ENCODE measurements at places on chromosomes 12 and 14.

- no peak for DNase-seq
Measured at GRCh38 chr14:65639216-65639615, 226.7 kb downstream of the FUT8 start.

DNA sequence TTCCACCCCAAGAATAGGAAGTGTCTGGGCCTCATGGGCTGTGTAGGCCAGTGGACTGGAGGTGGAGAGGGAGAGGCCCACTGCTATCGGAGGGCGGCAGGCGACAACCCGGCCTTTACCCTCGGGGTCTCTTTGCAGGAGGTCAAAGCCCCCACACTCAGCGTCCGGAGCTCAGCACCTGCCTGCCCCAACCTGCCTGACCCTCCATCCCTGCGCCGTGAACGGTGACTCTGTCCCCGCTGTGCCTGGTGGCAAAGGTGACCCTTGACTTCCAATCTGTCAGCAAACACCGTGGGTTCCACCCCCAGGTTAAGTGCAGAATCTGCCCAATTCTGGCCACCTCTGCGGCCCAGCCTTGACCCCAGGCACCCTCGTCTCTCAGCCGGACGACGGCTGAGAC is 15.7 kb upstream of the GALNT9 start:
- no peak for DNase-seq

DNA sequence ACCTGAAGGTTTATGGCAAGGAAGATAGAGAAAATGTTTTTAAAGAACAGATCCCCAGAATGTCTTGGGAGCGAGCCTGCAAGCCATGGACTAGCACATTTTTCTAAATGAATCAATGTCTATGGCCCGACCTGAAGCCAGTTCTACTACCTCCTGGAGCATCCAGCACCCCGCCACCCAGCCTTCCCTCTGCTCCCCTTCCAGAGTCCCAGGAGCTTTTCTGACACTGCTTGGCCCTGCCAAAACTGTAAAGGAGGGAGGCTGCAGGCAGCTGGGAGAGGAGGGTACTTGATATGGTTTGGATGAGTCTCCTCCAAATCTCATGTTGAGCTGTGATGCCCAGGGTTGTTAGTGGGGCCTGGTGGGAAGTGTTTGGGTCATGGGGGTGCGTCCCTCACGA is 95.5 kb upstream of the FZD10 start:
- no peak for DNase-seq

- no peak for DNase-seq
Measured at GRCh38 chr12:124868252-124869058, 4.8 kb upstream of the SCARB1 start.

- no peak for DNase-seq
Measured at GRCh38 chr14:23376482-23377197, at the start of gene CMTM5. TSS of gene CMTM5 (plus strand) at chr14:23377046. CDS start at chr14:23377252, 206 bp downstream.

- DNase-seq = no peak
Measured at GRCh38 chr12:124753993-124754392, 109.7 kb downstream of the SCARB1 start.

GRCh38 chr12:22656831-22657230 is 31.9 kb downstream of the ETNK1 start:
- no peak for DNase-seq

DNA sequence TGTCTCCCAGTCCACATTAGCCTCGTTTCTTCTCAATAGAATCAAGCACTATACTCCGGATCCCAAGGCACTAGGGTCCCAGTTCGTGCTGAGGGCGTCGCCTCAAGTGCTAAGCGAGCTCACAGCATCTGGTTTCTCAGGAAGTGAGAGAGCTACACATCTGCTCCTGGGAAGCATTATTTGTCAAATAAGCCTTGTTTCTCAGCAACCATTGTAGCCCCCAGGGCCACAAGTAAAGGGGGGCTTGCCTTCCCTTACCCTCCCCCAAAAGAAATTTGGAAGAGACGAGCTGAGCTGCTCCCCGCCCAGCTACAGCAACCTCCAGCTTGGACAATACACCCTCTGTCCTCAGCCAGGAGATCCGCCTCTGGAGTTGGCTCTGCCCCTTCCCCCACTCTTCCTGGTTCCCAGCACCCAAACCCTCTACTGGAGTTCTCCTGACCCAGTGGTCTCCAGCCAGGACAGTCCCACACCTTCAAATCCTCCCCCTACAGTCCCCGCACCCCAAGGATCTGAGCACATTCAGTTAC is 5.7 kb upstream of the TNS2 start:
- DNase-seq = no peak

DNA sequence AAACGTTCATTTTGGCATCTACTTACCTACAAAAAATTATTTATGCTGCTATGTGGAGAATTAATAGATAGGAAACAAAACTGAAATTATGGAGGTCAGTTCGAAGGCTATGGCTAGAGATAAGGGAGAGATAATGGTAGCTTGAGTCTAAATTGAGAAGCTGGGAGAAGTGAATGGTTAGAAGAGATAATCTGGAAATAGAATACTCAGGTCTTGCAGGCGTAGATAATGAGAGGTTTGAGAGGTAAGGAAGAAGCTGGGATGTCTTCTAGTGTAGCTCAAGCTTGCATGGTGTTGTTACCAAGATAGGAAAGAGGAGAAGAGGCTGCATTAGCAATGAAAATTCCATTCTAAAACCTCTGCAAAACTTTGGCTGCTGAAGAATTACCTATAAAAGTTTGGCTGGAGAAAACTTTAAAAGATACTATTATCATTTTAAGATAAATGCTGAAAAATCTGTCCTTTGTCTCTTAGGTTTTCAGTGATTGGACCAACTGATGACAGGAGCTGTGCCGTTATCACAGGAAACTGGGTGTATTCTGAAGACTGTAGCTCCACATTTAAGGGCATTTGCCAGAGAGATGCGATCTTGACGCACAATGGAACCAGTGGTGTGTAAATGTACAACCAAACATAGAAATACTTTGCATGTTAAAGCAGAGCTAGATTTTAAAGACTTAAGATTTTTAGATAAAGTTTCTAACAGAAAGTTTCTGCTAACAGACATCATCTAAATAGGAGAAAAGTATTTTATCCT is 14.1 kb downstream of the KLRF2 start:
- DNase-seq = no peak

- peak; percentile 50 for DNase-seq
Measured at GRCh38 chr14:77641534-77642341, 25.3 kb upstream of the SPTLC2 start.

DNA sequence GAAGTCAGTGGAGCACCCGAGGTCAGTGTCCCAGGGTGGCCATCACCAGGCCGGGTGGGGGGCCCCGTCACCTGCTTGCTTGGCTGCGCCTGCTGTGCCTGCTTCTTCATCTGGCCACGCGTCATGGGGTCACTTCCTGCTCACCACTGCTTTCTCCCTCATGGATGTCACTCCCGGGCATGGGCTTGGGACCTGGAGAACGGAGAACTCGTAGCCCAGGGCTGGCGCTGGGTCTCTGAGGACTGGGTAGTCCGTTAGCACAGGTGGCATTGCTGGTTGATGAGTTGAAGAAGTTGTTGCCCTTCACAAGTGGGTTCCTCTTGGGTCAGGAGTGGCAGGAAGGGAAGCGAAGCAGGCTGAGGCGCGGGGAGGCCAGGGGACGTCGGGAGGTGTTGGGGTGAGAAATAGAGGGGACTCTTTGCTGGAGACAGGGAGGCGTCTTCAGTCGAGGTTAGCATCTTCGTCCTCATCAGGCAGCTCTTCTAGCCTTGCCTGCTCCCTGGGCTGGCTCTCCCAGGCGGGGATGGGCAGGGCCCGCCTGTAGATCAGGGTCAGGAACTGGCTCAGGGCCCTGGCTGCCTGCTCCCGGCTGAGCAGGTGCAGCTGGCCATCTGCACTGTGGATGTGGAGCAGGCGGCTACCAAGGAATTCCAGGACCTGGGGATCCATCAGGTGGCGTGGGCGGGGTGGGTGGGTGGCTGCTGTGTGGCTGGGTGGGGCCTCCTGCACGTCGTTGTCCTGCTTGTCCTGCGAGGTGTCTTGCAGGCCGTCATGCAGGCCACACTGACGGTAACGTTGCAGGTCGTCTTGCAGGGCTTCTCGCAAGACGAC is 23.0 kb downstream of the RTL1 start:
- no peak for DNase-seq

DNA sequence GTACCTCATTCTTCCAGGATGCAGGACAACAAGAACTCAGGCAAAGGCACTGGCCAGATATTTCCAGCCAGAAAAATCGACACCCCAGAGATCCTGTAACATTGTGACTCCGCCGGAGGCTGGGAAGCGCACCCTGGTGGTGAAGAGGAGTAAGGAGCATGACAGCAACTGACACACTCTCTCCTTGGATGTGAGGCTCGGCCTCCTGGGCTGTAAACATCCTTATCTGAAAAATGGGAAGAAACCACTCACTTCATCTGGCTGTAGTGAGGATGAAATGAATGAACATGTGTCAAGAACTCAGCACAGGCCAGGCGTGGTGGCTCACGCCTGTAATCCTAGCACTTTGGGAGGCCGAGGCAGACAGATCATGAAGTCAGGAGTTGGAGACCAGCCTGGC is 27.5 kb downstream of the TCHP start:
- DNase-seq = no peak

DNA sequence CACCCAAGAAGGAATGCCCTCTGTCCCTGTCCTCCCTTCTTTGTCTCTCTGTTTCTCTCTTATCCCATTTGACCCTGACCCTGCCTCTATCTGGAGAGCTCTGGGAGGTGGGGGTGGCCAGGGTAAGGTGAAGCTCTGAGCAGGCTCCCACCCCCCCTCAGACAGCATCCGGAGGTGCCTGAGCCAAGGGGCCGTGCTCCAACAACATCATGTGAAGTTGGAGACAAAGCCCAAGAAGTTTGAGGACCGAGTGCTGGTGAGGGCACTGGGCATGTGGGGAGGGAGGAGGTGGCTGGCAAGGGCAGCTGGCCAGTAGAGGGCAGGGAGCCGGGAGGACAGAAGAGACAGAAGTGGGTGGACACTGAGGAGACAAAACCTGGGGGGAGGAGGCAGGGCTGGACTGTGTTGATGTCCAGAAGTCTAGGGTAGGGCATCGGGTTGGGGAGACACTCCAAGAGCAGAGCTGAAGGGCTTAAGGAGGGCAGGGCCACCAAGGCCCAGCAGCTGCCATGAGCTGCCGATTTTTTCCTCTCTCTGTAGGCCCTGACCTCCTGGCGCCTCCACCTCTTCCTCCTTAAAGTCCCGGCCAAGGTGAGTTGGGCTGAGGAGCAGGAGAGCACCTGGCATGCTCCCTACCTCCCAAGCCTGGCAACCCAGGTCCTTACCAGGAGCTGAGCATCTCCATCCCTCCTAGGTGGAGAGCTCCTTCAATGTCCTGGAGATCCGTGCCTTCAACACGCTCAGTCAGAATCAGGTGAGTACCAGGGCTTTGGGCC is 1.9 kb downstream of the CARMIL3 start:
- no peak for DNase-seq

DNA sequence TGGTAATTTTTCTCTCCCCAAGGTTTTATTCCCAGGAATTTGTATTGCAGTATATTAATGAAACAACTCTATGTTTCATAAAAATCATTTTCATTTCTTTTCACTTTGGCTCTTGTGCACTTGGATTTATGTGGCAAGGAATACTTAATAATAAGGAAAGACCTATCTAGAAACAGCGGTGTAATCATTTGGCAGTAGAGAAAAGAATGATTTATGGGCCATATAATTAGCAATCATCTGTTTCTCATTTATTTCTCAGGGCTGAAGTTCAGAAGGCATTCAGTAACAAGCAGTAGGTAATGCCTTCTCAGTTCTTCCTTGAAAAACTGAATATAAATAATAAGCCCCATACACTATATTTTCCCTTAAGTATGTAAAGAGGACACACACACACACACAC is 172.6 kb downstream of the ANO4 start:
- no peak for DNase-seq

GRCh38 chr14:24279301-24280186 is 8.1 kb upstream of the RABGGTA start:
- no peak for DNase-seq

GRCh38 chr14:100764471-100765115 is 37.9 kb downstream of the DLK1 start:
- no peak for DNase-seq

GRCh38 chr12:122659579-122659978 is 43.6 kb downstream of the HCAR2 start:
- no peak for DNase-seq

GRCh38 chr12:77481687-77482086 is 349.0 kb upstream of the NAV3 start:
- DNase-seq = no peak

DNA sequence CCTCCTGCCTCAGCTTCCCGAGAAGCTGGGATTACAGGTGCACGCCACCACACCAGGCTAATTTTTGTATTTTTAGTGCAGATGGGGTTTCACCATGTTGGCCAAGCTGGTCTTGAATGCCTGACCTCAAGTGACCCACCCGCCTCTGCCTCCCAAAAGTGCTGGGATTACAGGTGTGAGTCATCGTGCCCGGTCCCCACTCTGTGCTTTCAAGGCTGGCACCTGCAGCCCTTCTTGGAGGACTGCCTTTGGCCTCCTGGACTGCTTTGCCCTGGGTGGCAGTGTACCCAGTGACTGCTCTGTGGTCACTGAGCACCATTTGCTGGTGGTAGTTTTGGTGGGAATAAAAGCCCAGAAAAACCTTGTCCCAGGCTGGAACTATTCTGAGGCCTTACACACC is 12.6 kb downstream of the DHRS1 start:
- DNase-seq = no peak

GRCh38 chr12:132287391-132288238 is 41.8 kb downstream of the GALNT9 start:
- DNase-seq = no peak

GRCh38 chr12:127607146-127607725 is 659.7 kb upstream of the TMEM132C start:
- DNase-seq = no peak

DNA sequence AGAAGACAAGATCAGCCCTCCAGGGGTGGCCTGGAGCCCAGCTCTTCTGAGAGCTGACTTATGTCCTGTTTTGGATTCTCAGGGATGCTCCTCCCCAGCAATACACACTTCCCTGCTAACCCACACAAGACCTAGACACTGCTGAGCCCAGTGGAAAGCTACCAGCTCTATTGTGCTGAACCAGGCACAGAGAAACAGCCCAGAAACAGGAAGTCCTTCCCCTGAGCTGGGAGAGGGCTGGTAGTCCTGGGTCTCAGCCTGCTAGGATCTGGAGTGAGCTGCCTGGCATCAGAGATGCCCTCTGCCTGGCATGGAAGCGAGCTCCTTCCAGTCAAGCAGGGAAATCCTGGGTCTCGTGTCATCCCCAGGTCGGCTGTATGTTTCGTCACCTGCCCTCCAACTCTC is 1.2 kb upstream of the LAG3 start:
- no peak for DNase-seq

- no peak for DNase-seq
Measured at GRCh38 chr12:43206396-43206795, 345.6 kb downstream of the ADAMTS20 start.

- no peak for DNase-seq
Measured at GRCh38 chr12:31003861-31004640, 69.6 kb upstream of the DDX11 start.

- no peak for DNase-seq
Measured at GRCh38 chr14:106038263-106038662, 511.9 kb downstream of the TMEM121 start.

DNA sequence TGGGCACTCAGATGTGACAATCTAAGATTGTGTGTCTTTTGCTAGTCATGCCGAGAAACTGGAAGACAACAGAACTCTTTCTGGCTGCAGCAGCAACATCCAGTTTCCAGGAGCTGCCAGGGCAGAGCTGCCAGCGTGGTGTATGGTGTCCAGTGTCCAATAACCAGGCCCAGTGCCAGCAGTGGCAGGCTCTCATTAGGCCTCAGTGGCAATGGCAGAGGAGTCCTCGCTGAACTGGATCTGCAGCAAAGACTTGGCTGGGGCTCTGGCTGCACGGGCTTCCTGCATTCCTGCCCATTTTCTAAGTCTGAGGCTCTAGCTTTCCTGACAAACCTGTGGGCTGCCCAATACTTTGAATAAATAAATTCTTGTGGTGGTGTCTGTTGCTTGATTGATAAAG is 26.2 kb upstream of the PPM1A start:
- DNase-seq = no peak

All from stimulated activated CD8-positive, alpha-beta memory T cell treated with anti-CD3 and anti-CD28 coated beads, Interleukin-2, amount 100 ng/mL, for 1 hour (primary cell).